Fibroblast of skin of back (primary cell): ENCODE measurements at places on chromosomes 16 and 17.

DNA sequence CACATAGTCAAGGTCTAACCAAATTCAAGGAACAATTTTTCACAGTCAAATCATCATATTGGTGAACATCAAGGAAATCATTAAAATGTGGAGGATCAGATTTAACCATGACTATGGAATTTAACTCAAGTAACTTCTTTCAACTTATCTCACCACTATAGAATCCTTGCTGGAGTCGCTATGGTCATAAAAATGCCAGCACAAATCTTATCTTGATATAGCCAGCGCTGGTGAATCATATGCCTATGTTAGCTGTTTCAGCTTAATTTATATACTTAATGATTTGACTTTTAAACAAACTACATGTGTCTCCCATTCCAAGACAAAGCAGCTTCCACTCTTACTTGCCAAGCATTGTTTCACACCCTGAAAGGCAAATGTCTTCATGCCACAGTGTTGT, 416.4 kb downstream of the CDH11 start:
- peak; percentile 53 for DNase-seq

DNA sequence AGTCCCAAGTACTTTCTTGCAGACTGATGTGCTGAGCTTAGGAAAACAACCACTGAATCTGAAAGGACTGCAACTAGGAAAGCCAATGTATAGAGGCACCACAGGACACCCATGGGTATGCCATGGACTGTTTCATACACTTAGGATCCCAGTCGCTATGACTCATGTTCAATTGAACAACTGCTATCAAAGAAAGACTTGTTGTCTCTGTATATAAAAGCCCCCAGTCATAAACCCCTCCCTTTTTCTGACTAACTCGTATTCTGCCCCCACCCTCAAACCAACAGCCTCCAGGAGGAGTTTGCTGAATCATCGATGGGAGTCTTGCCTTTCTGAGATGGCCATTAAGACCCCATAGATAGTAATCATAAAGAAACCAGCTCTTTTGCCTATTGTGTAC, 205.4 kb downstream of the ANKFN1 start:
- DNase-seq, result no peak

GRCh38 chr17:3678821-3679530, 10.4 kb downstream of the EMC6 start:
- DNase-seq, result no peak

DNA sequence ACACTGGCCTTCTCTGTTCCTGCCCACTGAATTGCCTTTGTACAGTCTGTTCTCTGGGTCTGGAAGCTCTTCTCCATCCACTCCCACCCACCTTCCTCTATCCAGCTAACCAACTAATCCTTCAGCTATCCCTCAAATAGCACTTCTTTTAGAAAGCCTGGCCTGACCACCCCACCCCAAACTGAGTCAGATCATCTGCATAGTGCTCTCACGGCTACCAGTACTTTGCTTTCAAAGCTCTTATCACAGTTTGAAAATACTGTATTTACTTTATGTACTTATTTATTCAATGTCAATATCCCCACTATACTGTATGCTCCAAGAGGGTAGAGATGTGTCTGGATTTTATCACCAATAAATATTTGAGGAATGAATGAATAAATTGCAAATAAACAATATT, 4.5 kb upstream of the CLDN7 start:
- DNase-seq, result peak; percentile 35

GRCh38 chr17:80751946-80752581, 207.4 kb downstream of the RPTOR start:
- peak; percentile 67 for DNase-seq

DNA sequence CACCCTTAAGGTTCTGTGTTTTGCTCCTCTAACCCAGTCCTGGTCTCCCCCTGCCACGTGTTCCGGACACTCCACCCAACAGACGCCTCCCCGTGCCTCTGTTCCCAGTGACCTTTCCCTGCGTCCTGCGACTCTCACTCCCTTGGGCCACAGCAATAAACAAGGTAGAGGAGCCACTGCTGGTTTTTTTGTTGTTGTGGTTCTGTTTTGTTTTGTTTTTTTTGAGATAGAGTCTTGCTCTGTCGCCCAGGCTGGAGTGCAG, 3.7 kb upstream of the NPW start:
- no peak for DNase-seq

DNA sequence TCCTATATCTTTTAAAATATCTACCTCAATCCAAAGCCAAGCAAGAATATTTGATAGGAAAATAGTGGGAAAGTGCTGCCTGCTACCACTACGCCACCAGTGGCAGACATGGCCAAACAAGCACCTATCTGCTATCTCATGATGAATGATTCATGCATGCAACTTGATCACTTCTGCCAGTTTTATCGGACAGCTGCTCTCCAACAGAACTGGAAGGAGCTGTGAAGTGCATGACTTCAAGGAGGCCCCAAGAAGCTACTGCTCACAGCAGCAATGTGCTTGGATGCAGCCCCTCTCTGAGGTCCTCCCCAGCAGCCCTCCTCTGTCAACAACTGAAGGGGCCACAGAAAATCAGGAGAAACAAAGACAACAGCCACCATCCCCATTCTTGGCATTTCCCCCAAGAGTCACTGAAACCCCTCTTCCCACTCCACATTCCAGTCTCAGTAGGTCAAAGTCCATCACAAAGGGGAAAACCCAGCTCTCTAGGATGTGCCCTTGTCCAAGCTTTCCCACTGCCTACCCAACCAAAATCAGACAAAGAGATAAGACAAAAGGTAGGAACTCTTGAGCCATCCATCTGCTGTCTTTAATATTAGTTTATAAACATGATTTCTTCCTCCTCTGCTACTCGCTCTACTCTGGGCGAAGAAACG, 215.3 kb downstream of the C16orf78 start:
- peak; percentile 62 for DNase-seq

- DNase-seq, result no peak
Measured at GRCh38 chr17:81867991-81868673, 3.0 kb downstream of the ARHGDIA start.

DNA sequence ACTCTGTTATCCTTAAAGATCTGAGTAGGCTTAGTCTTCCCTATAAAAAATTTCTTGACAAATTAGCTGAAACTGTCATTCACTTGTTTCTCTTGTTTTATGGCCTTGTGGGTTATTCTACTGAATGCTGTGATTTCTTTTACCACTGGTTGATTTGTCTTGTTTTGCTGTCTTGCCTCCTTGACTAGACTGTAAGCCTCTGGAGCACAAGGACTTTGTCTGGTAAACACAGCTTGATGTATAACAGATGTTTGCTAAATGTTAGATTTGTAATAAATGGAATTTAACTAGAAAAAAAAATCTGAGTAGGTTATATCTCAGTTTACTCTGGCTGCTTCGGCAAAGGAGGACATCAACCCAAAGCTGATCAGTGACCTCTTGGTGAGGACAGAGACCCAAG, 21.6 kb downstream of the VAC14 start:
- DNase-seq, result no peak

DNA sequence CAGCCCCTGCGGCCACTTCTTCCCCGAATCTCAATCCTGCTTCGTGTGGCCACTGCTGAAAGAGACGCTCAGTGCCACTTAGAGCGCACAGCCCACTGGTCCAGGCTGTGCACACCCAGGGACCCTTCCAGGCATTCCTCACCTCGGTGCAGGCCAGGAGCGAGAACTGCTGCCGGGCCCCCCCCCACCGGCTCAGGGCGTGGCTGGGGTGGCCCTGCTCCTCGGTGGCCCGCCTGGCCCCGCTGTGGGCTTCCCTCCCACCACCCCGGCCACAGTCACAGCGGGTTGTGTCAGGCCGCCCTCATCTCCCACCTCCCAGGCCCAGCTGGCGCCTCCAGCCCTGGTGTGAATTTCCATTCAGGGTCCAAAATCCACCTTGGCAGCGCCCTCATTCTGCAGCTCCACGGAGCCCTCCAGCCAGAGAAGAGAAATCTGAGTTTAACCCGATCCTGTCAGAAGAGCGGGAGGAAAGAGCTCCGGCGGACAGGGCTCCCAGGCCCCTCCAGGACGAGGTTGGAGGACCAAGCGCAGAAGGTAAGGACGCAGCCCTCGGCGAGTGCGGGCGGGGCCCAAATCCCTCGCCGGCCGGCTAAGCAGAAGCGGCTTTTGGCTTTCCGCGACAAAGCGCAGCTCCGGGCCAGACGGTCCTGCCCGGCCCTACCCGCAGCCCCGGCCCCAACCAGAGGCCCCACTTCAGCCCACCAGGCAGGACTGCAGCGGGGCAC, 12.0 kb downstream of the TBC1D16 start:
- DNase-seq, result no peak

- peak; percentile 90 for DNase-seq
Measured at GRCh38 chr16:84687715-84688114, 12.1 kb upstream of the USP10 start.

- DNase-seq, result no peak
Measured at GRCh38 chr17:16954521-16954920, 17.4 kb downstream of the TNFRSF13B start.
